GM12892 (cell line): ENCODE measurements at places on chromosomes 5 and 9.

DNA sequence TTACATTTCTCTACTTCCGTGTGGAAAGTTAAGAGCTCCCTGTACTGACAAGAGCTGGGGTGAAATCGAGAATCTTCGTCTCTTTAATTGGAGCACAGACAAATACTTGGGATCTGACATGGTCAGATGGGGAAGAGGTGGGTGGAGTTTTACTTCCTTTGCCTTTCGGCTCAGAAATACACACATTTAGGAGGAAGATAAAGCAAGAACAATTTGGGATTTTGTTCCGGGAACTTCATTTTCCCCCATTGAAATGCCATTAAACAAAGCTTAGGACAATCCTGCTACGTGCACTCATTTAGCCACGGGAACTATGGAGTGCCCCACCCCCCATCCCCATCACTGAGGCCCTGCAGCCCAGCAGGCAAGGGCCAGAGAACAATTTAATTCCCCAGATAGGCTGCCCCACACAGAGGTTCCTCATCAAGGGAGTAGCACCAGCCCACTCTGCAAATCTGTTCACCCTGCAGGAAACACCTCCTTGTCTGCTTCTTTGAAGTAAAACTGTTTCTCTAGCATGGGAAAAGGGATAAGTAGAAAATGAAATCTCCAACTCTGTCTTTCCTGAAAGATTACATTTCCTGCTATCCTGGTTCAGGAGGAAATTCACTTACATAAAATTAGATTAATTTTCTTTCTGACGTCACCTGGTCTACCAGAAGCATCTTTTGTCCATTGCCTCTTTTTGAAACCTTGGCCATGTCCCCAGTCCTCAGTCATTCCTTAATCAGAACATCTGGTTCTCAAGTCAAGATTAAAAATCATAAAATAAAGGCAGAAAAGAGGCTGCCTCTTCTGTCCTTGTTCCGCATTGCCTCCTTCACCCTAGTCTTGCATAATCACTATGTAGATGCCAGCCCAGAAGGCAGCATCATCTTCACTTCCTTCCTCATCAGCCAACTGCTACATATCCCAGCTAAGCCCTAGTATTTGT is 206.4 kb downstream of the ENC1 start:
- DNase-seq = no peak

DNA sequence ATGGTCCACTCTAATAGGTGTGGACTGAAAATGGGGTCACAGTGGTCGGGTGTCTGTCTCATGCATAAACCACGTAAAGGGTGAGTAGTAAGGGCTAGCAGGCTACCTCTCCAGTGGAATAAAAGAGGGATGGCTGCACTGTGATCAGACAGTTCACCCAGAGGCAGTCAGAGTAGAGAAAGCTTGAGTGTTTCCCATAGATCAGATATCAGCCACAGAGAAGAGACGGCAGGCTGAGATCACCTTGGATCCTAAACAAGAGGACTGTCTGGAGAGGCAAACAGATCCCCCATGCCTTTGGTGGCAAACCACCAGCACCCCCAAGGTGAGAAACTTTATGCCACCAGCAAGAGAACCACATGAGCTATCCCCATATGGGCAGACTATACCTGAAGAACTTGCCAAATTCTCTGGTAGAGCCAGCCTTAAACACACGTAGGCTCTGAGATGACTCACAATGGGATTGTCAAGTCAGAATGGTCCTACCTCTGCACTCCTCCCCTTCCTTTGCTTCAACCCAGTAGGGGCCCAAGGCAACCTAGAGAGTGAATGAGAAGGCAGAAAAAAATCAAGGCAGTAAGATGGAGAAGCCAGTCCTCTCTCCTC is 205.2 kb upstream of the MAP3K1 start:
- no peak for DNase-seq

DNA sequence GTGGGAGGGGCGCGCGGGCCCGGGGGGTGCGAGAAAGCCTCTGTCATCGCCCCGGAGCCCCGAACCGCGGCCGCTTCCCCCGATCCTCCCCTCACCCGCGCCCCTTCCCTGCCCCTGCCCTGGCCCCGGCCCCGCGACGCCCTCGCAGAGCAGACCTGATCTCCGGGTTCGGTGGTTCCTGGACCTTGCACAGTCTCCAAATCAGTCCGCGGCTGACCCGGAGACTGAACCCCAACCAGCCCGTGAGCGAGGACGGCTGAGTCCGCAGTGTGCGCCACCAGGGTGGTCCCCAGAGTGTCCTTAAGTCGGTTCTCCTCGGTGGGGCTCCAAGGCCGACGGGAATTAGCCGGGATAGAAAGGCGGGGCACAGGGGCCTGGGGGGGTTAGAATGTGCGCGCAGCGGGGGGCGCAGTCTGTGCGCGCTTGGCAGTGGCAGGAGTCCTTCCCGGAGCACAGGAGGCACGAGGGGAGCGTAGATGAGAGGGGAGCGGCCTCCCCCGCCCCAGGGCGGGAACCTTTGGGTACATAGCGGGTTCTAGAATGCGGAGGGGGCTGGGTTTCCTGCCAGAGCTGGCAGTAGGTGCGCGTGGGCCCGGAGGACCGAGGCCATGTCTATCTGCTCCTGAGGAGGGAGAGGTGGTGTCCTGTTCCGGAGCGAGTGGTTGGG is 779 bp downstream of the PKN3 start:
- DNase-seq = peak; percentile 66

- no peak for DNase-seq
These were observed 61.0 kb upstream of the SPTLC1 start for GRCh38 chr9:92176068-92176799.

DNA sequence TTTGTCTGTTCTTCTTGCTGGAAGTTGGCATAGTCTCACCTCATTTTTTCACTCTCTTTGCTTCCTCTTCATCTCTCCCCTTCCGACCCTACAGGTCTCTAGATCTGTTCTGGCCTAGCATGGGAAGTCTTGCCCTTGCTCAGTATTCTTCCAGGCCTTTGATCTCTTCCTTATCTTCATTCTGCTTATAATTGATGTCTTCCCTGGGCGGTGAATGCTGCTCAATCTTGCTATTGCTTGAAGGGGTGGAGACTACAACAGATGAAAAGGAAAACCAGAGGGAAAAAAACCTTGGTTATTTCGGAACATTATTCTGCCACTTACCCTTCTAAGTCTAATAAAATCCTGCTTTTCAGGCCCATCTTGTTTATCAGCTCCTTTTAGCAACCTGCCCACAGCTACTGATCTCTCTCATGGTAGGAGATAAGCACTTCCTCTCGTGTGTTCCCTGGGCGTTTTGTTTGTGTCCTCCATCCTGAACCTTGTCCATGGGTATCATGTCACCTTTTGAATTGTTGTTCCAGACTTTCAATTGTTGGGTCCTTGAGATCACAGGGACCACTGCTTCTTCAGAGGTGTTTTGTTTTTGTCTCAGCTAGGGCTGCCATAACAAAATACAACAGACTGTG is 375.6 kb downstream of the ADGRV1 start:
- no peak for DNase-seq
